ENCODE measurements at places on chromosomes 4 and X.

- peak; percentile 48 for DNase-seq
Measured at GRCh38 chrX:115226929-115227328, 7.0 kb downstream of the LRCH2 start.

GRCh38 chrX:153814591-153815315, 15.6 kb downstream of the PDZD4 start:
- DNase-seq = no peak

DNA sequence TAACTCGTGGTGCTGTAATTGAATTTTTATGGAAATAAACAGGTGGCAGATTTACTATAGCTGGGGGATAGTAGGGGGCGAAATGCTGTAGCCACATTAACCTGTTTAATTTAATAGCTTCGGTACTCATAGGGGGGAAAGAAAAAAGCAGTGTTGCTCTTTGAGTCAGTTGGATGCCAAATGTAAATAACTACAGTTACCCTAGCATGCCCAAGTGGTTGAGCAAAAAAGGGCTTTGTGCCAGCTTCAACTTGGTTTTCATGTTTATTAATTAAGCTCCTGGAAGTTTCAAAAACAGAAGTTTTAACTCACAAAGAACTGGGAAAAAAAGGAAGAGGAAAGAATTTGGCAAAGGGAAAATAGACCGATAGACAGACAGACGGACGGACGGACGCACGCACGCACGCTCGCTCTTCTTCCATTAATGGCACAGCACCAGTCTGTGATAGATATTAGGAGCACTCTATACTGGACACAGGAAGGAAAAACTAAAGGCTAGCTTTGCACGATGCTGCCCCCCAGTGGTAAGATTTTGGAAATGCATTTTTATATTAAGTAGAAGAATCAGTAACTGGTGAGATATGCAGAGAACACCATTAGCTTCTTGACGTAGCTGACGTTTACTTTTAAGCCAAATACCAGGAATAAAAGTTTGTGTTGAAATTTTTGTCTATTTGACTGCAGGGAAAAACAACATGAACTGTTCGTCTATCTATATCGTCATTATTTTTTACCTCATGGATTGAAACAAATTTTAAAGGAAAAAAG, 151.8 kb downstream of the SLC7A11 start:
- peak; percentile 67 for DNase-seq

DNA sequence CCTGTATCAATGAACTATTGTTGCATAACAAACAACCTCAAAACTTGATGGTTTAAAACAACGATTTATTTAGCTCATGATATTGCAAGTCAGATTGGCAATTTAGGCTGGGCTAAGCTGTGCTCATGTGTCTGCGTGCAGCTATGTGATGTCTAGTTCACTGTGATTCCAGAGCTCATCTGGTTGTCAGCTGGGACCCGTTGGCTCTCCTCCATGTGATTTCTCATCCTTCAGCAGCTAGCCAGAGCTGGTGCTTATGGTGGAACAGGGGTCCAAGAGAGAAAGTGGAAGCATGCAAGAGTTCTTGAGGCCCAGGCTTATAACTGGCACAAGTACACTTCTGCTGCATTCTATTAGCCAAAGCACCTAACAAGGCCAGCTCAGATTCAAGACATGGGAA, 28.8 kb upstream of the TRPC3 start:
- no peak for DNase-seq

DNA sequence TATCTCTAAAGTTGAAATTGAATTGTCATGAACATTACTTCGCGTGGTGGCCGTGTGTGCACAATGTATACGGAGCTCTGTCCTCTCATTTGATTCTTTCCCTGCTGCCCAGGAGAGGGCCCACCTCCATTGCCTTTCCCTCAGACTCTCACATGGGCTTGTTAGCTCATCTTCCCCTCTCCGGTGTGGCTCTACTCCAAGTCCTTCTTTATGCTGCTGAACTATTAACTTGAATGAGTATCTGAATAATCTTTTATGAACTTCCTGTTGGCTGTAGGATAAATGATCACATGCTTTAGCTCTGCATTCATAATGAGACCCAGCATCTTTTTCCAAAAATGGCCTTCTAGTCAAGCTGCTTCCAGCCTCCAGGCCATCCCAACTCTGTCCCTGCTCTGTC, 68.8 kb upstream of the CLNK start:
- DNase-seq = no peak

- peak; percentile 73 for DNase-seq
Measured at GRCh38 chr4:26192899-26193869, 127.6 kb upstream of the RBPJ start.

- DNase-seq = no peak
Measured at GRCh38 chrX:44253575-44253942, 89.9 kb downstream of the EFHC2 start.

GRCh38 chrX:120365968-120366367, 4.1 kb downstream of the ATP1B4 start:
- DNase-seq = no peak

- peak; percentile 60 for DNase-seq
Measured at GRCh38 chr4:14168919-14169318, 541.4 kb upstream of the BOD1L1 start.

GRCh38 chrX:129678614-129679195, 23.9 kb upstream of the APLN start:
- DNase-seq = no peak

- no peak for DNase-seq
Measured at GRCh38 chrX:68931345-68931744, 102.5 kb downstream of the EFNB1 start.

DNA sequence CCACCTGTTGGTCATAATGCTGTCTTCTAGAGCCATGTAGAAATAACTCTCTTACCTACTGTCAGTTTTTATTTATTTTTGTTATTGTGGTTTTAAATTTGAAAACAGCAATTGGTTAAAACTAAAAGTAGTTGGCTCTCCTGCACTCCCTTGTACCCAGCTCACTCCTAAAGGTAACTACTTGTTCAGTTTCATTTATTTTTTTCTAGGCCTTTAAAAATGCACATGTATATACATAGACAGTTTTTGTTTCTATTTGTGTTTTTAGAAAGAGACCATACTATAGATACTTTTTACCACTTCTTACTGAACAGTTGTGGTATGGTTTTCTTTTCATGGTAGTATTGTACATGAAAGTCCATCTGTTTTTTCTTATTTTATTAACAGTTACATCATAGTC, 16.8 kb downstream of the SMAD1 start:
- DNase-seq = peak; percentile 67

DNA sequence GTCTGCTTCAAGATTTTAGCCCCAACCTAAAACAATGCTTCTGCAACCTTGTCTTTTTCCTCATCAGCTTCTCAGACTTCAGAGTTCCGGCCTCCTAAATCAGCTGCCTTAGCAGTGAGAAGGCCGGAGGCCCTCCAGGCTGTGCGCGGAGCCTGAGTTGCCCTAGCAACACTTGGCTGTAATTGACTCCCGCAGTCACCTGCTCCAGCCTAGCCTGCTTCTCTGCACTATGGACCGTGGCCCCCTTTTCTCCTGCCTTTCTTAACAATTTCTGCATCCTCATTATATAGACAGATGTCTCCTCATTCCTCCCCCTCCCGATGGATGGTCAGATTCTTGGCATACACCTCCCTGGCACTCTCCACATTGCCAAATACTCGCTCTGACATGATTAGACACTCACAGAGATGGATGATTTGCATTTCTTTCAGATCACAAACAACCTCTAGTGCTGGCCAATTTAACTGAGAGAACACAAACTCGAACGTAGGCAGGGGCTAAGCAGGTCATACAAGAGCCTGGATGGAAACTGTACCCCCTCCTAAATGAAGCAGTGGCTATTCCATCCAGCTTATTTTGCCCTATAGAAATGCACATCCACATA, 9.5 kb upstream of the HUWE1 start:
- DNase-seq = no peak

DNA sequence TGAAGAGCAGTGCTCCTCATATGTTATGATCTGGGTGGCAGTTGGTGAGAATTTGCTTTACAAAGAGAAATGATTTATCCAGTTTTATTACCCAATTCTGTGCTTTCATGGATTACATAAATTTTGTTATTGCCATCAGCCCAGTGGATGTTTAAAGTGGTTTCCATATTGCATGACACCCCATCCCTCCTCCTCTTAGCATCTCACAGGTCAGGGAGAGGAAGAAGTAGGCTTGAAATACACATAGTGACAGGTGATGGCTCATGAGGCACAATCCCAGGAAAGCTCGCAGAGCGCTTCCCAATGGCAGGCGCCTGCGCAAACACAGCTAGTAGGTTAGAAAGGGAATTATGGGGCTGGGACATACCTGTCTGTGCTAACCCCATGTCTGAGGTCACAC, 47.7 kb upstream of the GATB start:
- no peak for DNase-seq

- DNase-seq = no peak
Measured at GRCh38 chrX:110915111-110915510, 119.5 kb upstream of the CHRDL1 start.

DNA sequence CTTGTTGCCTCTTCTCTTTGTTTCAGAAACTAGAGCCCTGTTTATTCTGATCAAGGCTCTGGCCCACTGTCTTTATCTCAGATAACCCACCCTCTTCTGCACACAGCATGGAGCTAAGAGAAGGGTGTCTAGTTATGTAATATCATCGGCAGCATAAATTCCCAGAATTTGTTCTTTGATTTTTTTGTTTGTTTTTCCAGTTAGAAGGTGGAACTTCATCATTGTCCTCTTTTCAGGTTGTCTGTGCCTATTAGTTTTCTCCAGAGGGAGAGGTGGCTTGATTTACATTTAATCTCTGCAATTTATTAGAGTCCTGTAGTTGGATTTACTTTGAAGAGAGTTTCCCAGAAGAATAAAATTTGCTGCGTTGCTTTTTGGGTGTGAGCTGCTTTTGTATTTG, 15.2 kb upstream of the F11 start:
- DNase-seq = no peak

DNA sequence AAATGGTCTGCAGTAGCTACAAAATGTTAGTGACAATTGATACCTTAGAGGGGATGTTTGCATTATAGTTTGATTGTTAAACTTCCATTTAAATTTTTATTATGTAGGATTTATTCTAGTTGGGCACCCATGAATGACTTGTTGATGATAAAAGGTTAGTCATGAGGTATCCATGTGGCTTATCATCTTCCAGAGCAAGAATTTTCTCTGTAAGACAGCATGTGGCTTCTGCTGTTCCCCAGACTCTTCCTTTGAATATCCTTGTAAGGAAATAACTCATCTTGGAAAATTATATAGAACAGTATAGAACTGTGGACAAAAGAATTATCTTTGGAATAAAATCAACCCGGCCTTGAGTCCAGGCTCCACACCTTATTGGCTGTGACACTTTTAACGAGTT, 40.1 kb upstream of the KLHL8 start:
- DNase-seq = no peak

DNA sequence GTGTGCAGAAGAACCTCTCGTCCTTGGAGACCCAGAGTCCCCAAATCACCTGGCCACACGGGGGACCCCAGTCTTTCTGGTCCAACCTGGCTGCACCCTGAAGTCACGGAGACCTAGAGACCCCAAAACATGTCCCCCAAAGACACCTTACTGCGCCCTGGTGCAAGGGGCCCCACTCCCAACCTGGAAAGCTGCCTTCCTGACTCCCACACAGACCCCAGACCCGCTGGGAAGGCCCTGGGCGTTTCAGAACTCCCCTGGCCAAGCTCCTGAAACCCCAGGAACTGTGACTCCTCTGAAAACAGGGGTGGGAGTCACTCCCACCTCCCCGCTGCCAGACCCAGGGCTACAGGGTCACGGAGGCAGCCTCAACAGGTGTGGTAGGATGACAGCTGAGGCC, 12.7 kb upstream of the SHOX start:
- DNase-seq = no peak

GRCh38 chr4:139896091-139896604, 230.5 kb downstream of the MGST2 start:
- no peak for DNase-seq

GRCh38 chr4:86521373-86521969, 72.6 kb upstream of the PTPN13 start:
- peak; percentile 65 for DNase-seq

DNA sequence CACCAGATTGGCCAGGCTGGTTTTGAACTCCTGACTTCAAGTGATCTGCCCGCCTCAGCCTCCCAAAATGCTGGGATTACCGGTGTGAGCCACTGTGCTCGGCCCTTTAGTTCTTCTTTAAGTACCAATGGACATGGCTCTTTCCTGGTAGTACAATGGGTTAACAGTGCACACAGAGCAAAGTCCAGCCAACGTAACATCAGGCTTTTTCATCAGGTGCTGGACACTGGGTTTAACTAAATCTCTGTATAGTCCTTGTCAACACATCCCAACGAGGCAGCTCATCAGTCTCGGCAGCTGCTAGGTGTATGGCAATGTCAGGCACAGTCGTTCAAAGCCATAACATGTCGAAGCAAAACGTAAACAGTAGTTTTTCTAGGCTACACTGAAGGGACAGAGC, 93.8 kb downstream of the HDAC8 start:
- no peak for DNase-seq

DNA sequence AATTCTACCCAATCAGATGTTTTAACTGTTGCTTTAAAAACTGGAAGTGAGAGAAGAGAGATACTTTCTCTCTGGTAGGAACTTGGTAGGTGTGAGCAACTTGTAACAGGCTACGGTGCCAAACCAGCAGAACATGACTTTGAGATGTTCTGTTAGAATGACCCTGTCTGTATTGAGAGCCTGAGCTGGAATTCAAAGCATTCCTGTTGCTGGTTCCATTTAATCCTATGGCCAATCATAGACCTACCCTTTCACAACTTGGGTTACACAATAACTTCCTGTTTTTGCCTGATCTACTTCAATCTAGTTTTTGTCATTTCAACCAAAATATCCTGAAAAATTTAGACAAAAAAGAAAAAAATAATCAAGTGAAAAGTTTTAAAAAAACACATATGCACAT, 1.7 kb upstream of the PRRG1 start:
- no peak for DNase-seq

- peak; percentile 86 for DNase-seq
Measured at GRCh38 chr4:163493643-163494359, 689 bp upstream of the TMA16 start.

DNA sequence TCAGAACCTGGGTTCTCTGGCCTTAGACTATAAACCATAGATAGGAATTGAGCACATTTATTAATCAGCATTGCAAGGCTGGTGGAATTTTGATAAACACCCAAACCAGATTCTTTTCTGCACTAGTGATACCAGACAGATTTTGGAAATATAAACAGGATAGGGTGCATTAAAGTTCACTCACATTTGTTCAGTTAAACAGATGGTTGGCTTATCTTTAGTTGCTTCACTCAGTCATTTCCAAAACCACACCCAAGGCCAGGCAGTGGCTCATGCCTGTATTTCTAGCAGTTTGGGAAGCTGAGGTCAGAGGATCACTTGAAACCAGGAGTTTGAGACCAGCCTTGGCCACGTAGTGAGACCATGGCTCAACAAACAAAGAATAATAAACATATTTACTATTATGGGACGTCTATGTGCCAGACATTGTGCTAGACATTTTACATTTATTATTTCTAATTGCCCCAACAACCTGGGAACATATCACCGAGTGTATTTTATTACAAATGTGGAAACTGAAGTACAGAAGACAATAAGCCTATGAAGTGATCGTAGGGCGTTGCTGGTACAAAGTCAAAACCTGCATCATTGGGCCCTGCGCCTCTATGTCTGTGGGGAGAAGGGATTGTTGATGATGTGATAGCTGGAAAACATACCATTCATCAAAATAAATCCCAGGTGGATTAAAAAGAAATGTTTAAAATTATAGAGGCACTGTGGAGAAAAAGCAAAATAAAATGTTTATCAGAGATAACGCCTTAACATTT, 15.0 kb downstream of the ADD1 start:
- DNase-seq = no peak

GRCh38 chrX:56382278-56382677, 150.1 kb downstream of the KLF8 start:
- peak; percentile 5 for DNase-seq

GRCh38 chr4:22416403-22416802, 99.5 kb downstream of the ADGRA3 start:
- no peak for DNase-seq

- DNase-seq = no peak
Measured at GRCh38 chr4:3212391-3213105, 36.4 kb upstream of the MSANTD1 start.
